Cerebellar cortex (tissue), 1 donor: ENCODE measurements at places on chromosomes 3 and 15.

DNA sequence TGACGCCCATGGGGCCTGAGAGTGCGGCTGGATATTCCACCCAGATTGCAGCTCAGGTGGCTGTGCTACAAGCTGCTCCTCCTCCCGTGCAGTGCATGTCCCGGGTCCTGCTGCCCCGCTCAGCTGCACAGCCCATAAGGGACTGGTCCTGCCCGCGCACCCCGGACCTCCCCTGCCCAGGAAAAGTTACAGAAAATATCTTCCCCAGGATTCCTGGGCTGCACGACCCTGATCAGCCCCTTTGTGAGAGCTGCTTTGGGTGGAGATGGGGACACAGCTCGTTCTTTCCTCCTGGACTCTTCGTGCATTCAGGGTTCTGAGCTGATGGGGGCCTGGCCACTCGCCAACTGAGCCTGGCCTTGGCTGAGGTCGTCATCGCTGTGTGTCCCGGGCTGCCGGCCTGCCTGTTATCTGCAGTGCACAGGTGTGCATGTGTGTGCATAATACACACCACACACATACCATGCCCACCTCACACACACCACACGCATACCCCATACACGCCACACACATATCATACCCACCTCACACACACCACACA is 28.8 kb downstream of the APBA2 start:
- DNase-seq: no peak

DNA sequence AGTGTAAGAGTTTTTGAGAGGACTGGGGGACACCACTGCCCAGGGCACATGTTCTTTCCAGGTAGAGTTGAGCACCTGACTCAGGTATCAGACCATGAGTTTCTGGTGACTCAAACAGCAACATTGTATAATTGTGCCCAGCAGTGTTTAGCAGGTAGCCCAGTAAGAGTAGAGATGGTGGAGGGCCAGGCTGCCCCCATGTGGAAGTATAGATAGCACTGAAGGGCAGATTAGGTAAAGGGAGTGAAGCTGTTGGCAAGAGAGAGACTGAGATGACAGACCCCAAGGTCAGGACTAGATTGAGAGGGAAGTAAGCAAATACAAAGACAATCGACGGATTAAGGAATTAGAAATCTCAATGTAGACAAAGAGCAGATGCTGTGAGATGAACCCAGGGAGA is 74.6 kb downstream of the TRIM42 start:
- DNase-seq: no peak

DNA sequence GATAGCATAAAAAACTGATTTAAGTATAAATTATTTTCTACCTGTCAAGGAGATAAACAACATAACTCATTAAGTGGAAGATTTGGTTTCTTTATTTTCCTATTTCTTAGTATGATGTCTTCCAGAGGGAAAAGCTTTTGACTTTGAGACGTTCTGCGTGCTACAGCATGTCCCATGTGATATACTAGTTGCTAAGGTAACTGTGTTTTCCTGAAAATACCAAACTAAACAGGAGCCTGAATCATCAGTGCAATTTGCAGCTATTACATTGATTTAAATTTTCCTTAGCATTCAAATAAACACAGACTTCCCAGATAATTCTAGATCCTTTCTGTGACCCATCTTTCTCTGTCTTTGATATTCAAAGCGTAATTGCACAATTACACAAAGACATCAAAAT is 117.7 kb upstream of the P2RY1 start:
- DNase-seq: no peak

- no peak for DNase-seq
These were observed 44.6 kb upstream of the SPATA12 start for GRCh38 chr3:57015912-57016311.

- no peak for DNase-seq
These were observed 59.1 kb downstream of the FAM43A start for GRCh38 chr3:194744826-194745225.

- DNase-seq: no peak
These were observed 64.6 kb downstream of the MYO5A start for GRCh38 chr15:52464040-52464439.
